Caco-2 (cell line): ENCODE measurements at places on chromosomes 5 and 9.

- no peak for DNase-seq
Measured at GRCh38 chr5:132083071-132083678, 9.6 kb downstream of the CSF2 start.

- DNase-seq: no peak
Measured at GRCh38 chr5:11617080-11617479, 287.2 kb downstream of the CTNND2 start.

DNA sequence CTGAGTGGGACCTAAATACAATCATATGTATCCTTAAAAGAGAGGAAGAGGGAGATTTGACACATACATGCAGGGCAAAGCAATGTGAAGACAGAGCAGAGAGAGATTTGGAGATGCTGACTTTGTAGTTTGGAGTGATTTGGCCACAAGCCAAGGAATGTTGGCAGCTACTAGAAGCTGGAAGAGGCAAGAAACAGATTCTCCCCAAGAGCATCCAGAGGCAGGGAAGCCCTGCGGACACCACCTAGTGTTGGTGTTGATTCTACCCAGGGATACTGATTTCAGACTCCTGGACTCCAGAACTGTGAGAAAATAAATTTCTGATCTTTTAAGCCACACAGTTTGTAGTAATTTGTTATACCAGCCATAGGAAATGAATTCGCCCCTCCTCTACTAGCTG, 64.9 kb upstream of the OSMR start:
- no peak for DNase-seq

- DNase-seq: peak; percentile 67
Measured at GRCh38 chr9:124810663-124811355, 33.9 kb downstream of the OLFML2A start.

DNA sequence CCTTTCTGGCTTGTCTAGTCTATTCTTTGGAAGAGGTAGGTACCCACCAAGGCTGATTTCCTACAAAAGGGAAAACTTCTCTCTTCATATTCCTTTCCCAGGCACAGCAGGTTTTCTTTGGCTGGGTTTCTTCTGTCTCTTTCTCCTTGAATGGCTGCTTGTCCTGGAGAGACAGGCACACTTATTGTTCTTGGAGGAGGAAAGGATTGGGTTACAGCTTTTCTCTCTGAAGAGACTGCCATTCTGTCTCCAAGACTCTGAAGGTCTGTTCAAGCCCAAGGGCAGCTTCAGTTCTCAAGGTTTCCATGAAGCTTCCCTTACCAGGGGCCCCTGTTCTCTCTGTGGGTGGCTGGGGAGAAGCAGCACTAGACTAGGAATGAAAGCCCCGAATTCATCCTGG, 33.9 kb downstream of the ACTBL2 start:
- no peak for DNase-seq

DNA sequence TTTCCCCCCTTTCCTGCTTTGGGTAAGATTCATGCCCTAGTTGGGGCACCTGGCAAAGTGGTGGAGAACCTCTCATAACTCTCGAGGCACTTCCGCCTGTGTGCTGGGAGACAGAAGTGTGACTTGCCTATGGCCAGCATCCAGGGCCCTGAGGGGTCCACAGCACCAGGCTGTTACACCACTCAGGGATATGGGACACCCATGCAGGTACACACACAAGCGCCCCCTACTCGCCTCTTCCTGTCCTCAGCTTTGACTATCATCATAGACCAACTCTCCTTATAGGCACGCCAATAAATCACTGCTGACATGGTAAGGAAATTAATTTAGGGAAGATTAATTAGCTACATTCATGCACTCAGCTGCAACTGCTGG, 45.4 kb downstream of the SHB start:
- no peak for DNase-seq
